RWPE2 (cell line): ENCODE measurements at places on chromosomes 12 and 14.
A peak's percentile ranks its signal among the peaks of the same experiment; 100 is the strongest.

DNA sequence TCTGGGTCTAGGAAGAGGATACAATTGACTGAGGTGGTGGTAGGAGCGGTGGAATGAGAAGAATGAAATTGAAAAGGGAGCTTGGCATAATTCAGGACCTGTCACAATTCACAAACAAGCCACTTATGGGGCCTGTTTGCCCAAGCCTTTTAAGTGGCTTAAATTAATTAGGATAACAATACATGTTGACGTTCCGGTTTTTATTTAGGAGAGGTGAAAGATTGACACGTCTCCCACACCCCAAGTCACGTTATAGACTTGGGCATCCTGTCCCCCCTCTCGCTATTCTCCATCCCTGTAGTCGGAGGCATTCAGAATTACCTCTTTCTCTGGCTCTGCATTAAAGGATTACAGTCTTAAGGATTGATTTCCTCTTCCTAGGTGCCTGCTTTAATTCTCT lies 954 bp upstream of the CALCOCO1 start:
- no peak for DNase-seq

GRCh38 chr12:51687614-51688013 lies 96.6 kb downstream of the SCN8A start:
- DNase-seq, result no peak

- peak; percentile 56 for DNase-seq
Measured at GRCh38 chr14:104422837-104423681, 156.5 kb upstream of the C14orf180 start.

GRCh38 chr12:78119351-78119918 lies 288.7 kb downstream of the NAV3 start:
- DNase-seq, result no peak

- no peak for DNase-seq
Measured at GRCh38 chr12:10847744-10848143, 1.5 kb downstream of the PRR4 start.

GRCh38 chr12:108950991-108951739 lies 69.7 kb downstream of the SVOP start:
- DNase-seq, result no peak

DNA sequence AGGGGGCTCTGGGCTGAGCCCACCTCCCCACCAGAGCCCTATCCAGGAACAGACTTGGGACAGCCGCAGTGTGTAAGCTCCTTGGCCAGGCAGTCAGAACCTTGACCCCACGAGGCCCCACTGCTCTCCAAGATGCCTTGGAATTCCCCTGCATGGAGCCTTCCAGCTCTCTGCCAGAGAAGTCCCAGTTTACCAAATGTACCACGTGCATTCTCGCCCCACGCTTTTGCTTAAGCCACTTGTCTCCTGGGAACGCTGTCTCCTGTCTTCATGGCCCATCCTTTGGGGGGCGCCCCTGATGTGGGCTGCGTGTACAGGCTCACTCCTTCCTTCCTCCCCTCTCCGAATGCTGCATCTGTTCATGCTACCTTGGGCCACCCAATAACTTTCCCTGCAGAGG lies 7.9 kb downstream of the FAIM2 start:
- no peak for DNase-seq

DNA sequence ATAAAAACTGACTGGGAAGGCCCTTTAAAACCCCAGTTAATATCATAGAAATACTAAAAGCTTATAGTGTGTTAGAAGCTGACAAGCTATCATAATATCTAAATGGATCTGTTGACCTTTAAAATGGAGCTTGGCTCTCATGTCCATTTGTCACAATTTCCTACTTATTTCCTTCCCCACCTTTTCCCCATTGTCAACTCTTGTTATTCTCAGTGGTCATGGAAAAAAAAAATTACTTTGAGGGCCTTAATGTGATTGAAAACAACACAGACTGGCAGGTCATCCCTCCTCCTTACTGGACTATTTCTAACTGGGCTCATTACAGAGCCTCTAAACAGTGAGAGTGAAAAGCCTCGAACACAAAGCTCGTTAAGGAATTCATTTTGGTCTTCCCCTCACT lies 13.7 kb upstream of the WNK1 start:
- no peak for DNase-seq

- no peak for DNase-seq
Measured at GRCh38 chr12:59087691-59088090, 167.4 kb upstream of the LRIG3 start.

DNA sequence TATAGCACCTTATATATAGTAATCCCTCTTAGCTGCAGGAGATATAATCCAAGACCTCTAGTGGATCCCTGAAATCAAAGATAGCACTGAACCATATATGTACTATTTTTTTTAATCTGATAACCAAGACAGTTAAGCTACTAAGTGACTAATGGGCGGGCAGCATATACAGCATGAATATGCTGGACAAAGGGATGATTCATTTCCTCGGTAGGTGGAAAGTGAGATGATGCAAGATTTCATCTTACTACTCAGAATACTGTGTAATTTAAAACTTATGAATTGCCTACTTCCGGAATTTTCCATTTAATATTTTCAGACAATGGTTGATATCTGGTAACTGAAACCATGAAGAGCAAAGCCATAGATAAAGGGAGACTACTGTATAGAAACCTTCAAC lies 36.2 kb downstream of the PRMT8 start:
- DNase-seq, result no peak
